ENCODE measurements at places on chromosomes 7 and 10. TPM values are rescaled to one million over a fixed set of nuclear protein-coding genes. Genes with fewer than 3 reads are reported as not detected.

Gene DRGX
- total RNA-seq: not detected

Gene DBF4
- 85.5 TPM for total RNA-seq

DNA sequence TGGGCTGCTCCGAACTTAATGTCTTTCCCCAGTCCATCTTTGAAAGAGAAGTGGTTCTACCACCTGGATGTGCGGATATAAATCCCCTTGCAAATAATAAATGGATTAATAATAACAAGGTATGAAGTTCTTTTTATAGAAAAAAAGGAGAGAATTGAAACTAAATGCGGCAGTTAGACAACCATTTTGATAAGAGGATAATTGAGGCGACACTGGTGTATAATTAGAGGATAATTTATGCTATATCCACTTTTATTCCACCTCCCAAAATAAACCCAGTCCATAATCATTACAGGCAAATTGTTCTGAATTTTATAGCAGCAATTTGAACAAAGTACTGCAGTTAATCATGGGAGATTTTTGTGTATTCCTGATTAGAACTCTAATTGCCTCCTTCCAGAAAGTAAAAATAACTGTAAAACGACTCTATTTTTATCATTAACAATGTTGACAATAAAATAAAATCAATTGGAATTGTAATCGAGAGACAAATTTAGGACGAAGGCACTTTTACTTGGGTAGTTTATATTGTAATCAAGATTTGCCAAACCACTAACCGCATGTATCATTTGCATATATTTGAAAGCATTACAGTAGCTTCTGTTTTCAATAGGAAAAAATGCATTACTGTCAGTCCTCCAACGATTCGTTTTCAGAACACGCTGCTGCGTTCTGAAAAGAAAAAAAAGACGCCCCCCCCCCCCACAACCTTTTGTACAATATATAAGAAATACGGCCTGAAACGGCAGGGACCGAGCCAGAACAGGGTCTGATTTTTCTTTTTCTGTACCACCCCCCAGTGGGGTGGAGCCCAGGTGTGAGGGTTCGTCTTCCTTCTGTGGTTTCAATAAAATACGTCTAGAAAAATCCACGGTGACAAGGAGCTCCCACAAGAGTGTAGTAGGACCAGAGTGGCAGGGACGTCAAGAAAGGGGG lies 838 bp upstream of the DLX6 start:
- peaks cover 6% of the 10 kb centered on the region for H3K36me3 ChIP-seq
- peaks cover 8% of the 10 kb centered on the region for H3K4me1 ChIP-seq
- H3K27me3 ChIP-seq: peaks cover 88% of the 10 kb centered on the region
- no peak overlapping the region for H3K4me3 ChIP-seq
- DNase-seq: no peak
- no peak overlapping the region for H3K27ac ChIP-seq

- H3K36me3 ChIP-seq: no peaks in the 10 kb centered on the region
- no peak for DNase-seq
- no peak overlapping the region for H3K27ac ChIP-seq
- peaks cover 4% of the 10 kb centered on the region for H3K27me3 ChIP-seq
- H3K4me3 ChIP-seq: no peak overlapping the region
- peaks cover 9% of the 10 kb centered on the region for H3K4me1 ChIP-seq
These were observed 765.1 kb downstream of the GRID1 start for GRCh38 chr10:85601526-85601925.

GRCh38 chr10:69826789-69827554 lies 25.3 kb downstream of the COL13A1 start:
- H3K4me3 ChIP-seq: no peak overlapping the region
- no peak for DNase-seq
- no peaks in the 10 kb centered on the region for H3K36me3 ChIP-seq

DNA sequence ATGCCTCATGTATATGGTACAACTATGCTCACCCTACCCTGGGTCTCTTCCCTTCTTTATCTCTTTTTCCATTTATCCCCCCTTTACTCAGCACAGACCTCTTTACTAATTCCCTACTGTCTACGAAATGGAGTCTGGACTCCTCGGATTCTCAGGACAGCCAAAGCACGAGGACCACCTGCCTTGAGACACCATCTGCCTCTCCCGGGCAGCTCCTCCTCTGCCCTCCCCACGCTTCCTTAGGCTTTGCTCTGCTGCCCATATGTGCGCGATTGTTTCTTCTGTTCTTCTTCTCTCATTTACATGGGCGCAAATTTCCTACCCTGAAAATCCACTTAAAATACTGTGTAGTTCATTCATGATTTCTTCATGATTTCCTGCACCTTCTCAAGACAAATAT lies 62.7 kb upstream of the STK17A start:
- no peak overlapping the region for H3K4me3 ChIP-seq
- no peak for DNase-seq
- peaks cover 20% of the 10 kb centered on the region for H3K27me3 ChIP-seq
- peaks cover 23% of the 10 kb centered on the region for H3K4me1 ChIP-seq
- peaks cover 3% of the 10 kb centered on the region for H3K36me3 ChIP-seq

DNA sequence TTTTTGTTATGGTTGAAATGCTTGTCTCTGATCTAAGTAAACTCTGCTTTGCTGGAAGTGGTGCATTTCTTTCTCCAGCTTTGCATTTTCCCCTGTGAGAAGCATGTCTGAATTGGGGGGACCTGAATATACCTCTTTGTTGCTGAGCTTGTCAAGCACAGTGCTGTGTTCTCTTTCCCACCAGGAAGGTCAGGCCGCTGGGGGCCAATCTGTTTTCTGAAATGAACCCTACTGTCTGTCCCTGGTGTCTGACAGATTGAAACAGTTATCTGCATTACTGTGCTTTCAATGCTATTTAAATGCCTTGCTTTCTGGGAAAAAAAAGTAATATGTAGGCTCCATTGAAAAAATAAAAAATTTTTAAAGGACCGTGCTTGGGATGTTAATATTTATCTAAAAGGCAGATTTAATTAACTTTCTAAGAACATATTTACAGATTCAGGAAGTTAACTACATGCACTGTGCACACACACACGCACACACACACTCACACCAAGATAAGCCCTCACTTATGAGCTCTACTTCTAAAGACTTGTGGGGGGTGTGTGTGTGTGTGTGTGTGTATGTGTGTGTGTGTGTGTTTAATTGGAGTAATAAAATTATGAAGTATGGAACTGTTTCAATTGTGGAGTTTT lies 127.0 kb upstream of the FZD1 start:
- no peak for DNase-seq
- no peaks in the 10 kb centered on the region for H3K4me1 ChIP-seq
- no peaks in the 10 kb centered on the region for H3K36me3 ChIP-seq
- no peaks in the 10 kb centered on the region for H3K27me3 ChIP-seq

- H3K4me1 ChIP-seq: peaks cover 5% of the 10 kb centered on the region
- DNase-seq: no peak
- H3K4me3 ChIP-seq: no peak overlapping the region
- H3K27ac ChIP-seq: no peak overlapping the region
- peaks cover 20% of the 10 kb centered on the region for H3K27me3 ChIP-seq
These were observed 35.2 kb upstream of the HECW1 start for GRCh38 chr7:43077285-43077684.

Data from activated CD8-positive, alpha-beta memory T cell treated with anti-CD3 and anti-CD28 coated beads, Interleukin-2, amount 10 ng/mL, durations not matched to agents 7 days and 5 days (primary cell).